ENCODE measurements at places on chromosomes 12 and 14. TPM values are rescaled to one million over a fixed set of nuclear protein-coding genes. Genes with fewer than 3 reads are reported as not detected.

The WIF1 gene
- 0.25 TPM for total RNA-seq

The KLHL42 gene
- total RNA-seq, result 23.8 TPM

The ZNF891 gene
- 1.4 TPM for total RNA-seq

The POTEG gene
- not detected for total RNA-seq

The DCN gene
- total RNA-seq, result 145 TPM

The BDKRB1 gene
- total RNA-seq, result 5.2 TPM

The TEX52 gene
- total RNA-seq, result not detected

The AVPR1A gene
- total RNA-seq, result 0.40 TPM

The AKAP3 gene
- 1.6 TPM for total RNA-seq

The CCDC196 gene
- 1.2 TPM for total RNA-seq

The CMA1 gene
- total RNA-seq, result 4.4 TPM

The ASPG gene
- 60.8 TPM for total RNA-seq

The SERPINA1 gene
- 185 TPM for total RNA-seq

The C14orf180 gene
- 0.58 TPM for total RNA-seq

The SERPINA6 gene
- 1.7 TPM for total RNA-seq

The ATL1 gene
- total RNA-seq, result 12.6 TPM

The RASSF8 gene
- total RNA-seq, result 4.8 TPM

The PRKD1 gene
- total RNA-seq, result 0.82 TPM

The SERPINA12 gene
- total RNA-seq, result not detected

The PROX2 gene
- total RNA-seq, result not detected

The AQP2 gene
- total RNA-seq, result not detected

The WNT1 gene
- not detected for total RNA-seq

The ZBTB42 gene
- total RNA-seq, result 9.2 TPM

The RIPK3 gene
- total RNA-seq, result 67.9 TPM

The ACAD10 gene
- 39.5 TPM for total RNA-seq

The SRRM4 gene
- total RNA-seq, result not detected

The KIF5A gene
- 1.3 TPM for total RNA-seq

The OTUB2 gene
- 4.7 TPM for total RNA-seq

The PPP4R4 gene
- total RNA-seq, result not detected

The HHIPL1 gene
- total RNA-seq, result 1.0 TPM

The FOXJ2 gene
- total RNA-seq, result 13.3 TPM

The POU6F1 gene
- 6.3 TPM for total RNA-seq

The NUP107 gene
- total RNA-seq, result 23.2 TPM

The OAS1 gene
- 104 TPM for total RNA-seq

The SOAT2 gene
- not detected for total RNA-seq

The RPL10L gene
- 9.6 TPM for total RNA-seq

The AMIGO2 gene
- total RNA-seq, result 1.7 TPM

The RPS6KA5 gene
- 23.3 TPM for total RNA-seq

The SLC5A8 gene
- total RNA-seq, result 0.15 TPM

The TSPAN11 gene
- total RNA-seq, result 2.7 TPM

The TAS2R50 gene
- total RNA-seq, result 1.6 TPM

The IGFBP6 gene
- 16.9 TPM for total RNA-seq

The FAIM2 gene
- 1.2 TPM for total RNA-seq
